ENCODE measurements at places on chromosomes 1 and 21.

DNA sequence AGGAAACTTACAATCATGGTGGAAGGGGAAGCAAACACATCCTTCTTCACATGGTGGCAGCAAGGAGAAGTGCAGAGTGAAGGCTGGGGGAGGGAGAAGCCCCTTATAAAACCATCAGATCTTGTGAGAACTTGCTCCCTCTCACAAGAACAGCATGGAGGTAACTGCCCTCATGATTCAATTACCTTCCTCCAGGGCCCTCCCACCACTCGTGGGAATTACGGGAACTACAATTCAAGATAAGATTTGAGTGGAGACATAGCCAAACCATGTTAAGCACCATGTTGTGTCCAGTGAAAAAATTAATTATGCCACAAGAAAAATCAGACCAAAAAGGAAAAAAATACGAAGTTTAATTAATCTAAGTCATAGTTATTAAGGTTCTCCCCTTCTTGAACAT lies 109.5 kb downstream of the CLDN17 start:
- no peak for DNase-seq

- DNase-seq = no peak
Observed at GRCh38 chr1:36599828-36600227, 117.1 kb upstream of the CSF3R start.

DNA sequence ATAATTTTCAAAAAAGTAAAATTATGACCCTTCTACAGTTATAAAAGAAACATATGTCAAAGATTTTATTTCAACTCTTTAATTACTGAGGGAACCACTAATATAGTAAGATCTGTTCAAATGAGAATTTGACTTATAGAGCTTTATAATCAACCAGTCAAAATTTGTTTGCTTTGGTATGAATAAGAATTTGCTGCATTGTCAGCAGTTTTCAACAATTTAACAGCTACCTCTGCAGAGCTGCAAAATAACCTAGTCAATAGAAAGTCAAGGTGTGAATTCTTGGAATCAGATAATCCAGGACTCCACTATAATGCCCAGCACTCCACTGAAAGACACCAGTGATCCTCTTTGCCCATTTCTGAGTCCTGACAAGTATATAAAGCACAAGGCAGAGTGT lies 78.2 kb downstream of the ODF2L start:
- DNase-seq = no peak

DNA sequence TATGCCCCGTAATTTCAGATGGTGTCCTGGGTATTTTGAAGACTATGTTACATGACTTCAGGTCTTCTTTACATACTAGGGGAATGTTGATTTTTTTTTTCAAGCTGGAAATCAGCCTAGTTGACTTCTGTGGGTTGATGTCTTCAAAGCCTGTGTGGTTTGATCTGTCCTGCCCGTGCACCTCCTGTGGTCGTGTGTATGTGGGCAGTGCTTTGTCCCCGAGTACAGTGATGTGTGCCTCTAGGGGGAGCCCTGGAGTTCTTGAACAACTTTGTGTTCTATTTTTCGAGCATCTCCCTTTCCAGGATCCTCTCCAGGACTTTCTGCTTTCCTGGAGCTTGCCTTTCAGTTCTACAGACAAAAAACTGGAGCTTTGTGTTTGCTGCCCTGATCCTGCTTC lies 28.9 kb downstream of the OBSCN start:
- no peak for DNase-seq

DNA sequence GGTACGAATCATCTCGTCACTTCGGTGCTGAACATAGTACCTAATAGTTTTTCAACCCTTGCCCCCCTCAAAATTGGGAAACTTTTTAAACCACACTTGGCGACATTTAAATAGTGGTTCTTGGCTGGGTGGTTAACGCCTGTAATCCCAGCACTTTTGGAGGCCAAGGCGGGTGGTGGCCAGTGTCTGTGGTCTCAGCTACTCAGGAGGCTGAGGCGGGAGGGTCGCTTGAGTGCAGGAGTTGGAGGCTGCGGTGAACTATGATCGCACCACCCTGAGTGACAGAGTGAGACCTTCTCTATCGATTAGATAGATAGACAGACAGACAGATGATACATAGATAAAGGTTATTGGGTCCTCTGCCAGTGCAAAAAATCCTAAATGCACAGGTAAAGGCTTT lies 55.5 kb upstream of the RASAL2 start:
- no peak for DNase-seq

GRCh38 chr1:232937741-232938375 lies 12.6 kb upstream of the NTPCR start:
- DNase-seq = no peak

GRCh38 chr1:66834926-66835325 lies 33.9 kb upstream of the INSL5 start:
- DNase-seq = no peak

DNA sequence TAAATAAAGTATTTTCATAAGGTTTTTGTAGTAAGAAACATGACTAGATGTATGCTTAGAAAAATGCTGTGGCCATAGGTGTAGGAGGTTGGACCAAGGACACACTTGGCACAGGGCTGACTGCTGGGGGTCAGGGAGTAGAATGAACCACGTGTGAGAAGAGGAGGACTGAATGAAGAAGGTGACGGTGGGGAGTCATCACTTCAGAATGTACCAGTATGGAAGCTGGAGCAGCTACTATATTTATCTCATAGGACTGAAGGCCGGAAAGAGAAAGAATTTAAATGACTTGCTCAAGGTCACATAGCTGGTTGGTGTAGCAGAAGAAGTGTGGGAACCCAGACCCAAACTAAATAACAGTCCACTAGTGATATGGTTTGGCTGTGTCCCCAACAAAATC lies 79.8 kb upstream of the HAO2 start:
- no peak for DNase-seq

DNA sequence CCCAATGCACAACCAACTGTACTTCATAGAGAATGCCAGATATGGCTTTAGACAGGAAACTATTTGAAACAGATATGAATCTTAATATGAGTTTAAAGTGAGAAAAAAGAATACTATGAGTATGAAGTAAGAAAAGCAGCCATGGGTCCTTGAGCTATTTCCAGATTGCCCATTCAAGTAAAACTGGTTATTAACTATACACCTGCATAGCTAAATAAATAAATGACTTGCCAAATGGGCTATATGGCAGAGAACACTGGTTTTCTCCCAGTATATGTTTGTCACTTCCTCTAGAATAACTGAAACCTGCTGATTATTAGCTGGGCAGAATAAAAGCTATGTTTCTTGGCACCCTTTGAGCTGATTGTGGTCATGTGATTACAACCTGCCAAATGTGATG lies 17.0 kb upstream of the CD1C start:
- DNase-seq = no peak

- DNase-seq = no peak
Observed at GRCh38 chr1:177163844-177164379, 600 bp downstream of the ASTN1 start.

- no peak for DNase-seq
Observed at GRCh38 chr1:45722809-45723208, 27.6 kb downstream of the IPP start.

DNA sequence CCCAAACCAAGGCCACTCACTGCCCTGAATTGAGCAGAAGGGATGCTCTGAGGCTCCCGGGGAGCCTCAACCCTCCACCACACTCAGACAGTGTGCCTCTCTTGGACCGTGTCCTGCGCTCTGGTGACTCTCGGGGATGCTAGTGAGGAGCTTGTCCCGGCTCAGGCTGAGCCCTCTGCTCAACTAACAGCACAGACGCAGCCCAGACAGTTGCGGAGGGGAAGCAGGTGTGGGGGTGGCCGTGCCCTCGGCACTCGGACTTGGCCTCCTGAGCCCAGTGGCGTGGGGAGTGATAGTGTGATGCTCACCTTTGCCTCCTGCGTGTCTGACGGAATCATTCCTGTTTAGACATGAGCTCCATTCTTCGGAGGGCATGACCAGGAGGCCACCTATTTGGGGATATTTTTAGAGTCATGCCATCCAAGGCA lies 15.4 kb upstream of the SLC19A1 start:
- no peak for DNase-seq

DNA sequence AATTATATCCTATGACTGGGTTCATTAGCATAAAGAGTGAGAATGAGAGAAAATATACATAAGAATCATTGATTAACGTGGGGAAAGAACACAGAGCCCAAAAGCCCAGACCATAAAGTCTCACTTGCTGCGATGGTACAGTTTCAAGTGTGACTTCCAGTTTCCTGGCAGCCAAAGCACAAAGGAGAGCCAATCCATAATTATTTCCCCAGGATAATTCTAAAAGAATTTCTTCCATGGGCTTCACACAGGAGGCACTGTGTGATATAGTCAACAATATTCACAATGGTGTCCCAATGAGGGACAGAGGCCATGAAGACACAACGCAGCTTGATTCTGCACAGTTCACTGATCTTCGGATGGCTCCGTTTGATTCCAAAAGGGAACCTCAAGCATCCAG lies 321.6 kb downstream of the PLPP3 start:
- no peak for DNase-seq

DNA sequence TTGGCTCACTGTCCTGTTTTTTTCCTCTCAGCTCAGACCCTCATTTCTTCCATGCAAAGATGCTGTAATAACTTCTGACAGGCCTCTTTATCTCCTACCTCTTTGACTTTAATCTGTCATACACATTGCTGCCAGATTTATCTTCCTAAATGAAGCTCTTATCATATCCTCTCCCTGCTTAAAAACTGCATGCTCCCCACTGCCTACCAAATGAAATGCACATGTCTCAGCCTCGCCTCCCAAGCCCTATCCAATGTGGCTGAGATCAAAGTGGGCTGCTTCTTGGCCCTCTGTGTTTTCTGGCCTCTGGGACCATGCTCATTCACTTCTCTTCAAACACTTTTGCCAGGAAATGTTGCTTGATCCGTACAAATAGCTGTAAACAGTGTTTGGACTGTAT lies 38.3 kb downstream of the IRF2BP2 start:
- no peak for DNase-seq

DNA sequence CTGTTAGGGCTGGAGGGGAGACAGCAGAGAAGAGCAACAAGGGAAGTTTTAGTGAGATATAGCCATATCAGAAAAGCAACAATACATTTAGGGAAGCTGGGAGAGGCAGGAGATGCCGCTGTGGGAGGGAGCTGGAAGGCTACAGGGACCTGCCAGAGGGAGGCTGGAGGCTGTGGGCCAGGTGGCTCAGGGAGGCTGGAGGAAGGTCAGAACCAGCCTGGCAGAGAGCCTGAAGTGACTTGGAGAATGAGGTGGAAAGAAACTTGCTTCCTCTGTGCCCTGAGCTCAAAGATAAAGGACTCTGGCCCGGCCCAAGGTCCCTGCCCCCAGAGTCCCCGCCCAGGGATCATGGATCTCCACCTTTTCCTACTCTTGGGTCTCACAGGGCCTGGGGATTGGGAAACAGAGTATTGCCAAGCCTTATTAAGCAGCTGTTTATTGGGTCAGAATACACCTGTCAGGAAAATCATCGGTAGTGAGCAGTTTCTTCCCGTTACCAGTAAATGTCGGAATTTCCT lies 85.9 kb downstream of the KIF26B start:
- DNase-seq = no peak

GRCh38 chr1:78101514-78101913 lies 55.7 kb downstream of the GIPC2 start:
- no peak for DNase-seq

GRCh38 chr1:192382758-192383157 lies 66.0 kb downstream of the RGS21 start:
- no peak for DNase-seq

GRCh38 chr21:25999921-26000582 lies 170.5 kb downstream of the APP start:
- no peak for DNase-seq

GRCh38 chr1:67586596-67586995 lies 98.4 kb upstream of the GADD45A start:
- DNase-seq = no peak

DNA sequence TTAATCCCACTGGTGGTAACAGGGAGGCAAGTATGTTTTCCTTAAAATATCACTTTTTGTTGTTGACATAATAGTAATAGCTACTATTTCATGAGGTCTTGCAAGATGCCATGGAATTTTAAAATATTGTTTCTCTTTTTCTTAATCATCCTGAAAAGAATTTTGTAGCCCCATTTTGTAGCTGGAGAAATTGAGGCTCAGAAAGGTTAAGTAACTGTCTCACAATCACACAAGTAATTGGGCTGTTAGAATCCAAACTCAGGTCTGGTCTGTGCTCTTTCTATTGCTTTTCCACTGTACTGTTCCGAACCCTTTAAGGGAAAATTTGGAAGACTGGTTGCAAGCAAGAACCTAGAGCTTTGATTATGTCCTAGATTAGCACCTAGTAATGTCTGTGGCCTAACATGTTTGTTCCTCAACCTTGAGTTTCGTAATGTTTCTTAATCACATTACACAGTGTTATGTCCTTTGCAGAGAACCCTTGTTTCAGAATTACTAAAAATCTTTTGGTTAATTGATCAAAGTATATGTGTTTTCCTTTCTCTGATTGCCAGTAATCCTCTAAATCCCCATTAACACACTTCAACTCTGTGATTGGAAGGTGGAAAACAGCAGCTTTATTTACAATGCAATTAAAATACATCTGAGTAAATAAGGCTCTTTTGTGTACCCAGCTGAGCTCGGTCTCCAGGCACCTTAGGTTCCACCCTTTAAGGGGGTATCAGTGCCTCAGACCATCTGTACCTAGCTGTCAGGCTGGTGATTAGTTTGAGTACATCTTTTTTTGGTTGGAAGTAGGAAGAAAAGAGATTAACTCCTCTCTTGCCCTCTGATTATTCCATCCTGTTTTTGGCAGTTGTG lies 10.4 kb downstream of the LRRC42 start:
- DNase-seq = no peak

- DNase-seq = no peak
Observed at GRCh38 chr1:193184776-193185175, 1.6 kb downstream of the B3GALT2 start.

DNA sequence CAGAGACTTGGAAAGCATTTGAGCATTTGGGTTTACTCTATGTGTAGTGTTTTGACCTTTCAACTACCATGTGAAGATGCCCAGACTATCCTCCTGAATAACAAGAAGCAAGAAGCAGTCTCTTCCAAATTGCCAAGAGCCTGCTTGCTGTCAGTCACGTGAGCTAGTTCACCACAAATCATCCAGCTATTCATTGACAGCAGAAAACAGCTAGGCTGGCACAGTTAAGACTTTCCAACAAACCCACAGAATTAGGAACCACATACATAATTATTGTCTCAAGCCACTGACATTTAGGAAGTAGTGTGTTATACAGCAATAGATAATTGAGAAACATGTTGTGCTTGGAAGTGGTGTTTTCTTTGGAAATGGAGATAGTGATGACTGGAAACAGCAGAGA lies 1652.0 kb downstream of the NCAM2 start:
- DNase-seq = no peak

- DNase-seq = no peak
Observed at GRCh38 chr1:243496187-243496646, 240.4 kb downstream of the SDCCAG8 start.

GRCh38 chr1:228793032-228793431 lies 57.8 kb downstream of the RHOU start:
- DNase-seq = no peak

- no peak for DNase-seq
Observed at GRCh38 chr1:24754229-24754628, 9.0 kb downstream of the CLIC4 start.

DNA sequence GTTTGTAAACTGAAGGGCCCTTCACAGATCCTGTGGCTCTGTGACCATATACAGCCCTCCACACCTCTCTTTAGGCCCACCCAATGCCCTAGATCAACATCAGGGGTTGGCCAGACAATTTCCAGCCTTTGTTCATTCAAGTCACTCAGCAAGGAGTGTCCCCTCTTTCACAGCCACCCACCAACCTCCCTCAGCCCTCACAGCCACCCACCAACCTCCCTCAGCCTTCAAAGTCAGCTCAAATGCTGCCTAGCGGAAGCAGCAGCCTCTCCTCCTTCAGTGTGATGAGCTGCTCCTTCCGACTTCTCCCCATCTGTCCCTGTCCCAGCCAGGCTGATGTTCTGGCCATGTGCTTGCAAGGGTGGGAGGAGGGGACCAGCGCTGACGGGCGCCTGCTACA lies 71.4 kb downstream of the DMRTB1 start:
- no peak for DNase-seq

Measured in activated CD8-positive, alpha-beta memory T cell treated with anti-CD3 and anti-CD28 coated beads for 1 hour (primary cell).